ENCODE measurements at places on chromosomes 1 and 21. TPM values are rescaled to one million over a fixed set of nuclear protein-coding genes. Genes with fewer than 3 reads are reported as not detected.
A peak's percentile ranks its signal among the peaks of the same experiment; 100 is the strongest.

CAMK1G gene
- not detected for total RNA-seq

SYNC gene
- 0.75 TPM for total RNA-seq

SHISAL2A gene
- not detected for total RNA-seq

MASP2 gene
- not detected for total RNA-seq

LCE2B gene
- total RNA-seq, result not detected

DNA sequence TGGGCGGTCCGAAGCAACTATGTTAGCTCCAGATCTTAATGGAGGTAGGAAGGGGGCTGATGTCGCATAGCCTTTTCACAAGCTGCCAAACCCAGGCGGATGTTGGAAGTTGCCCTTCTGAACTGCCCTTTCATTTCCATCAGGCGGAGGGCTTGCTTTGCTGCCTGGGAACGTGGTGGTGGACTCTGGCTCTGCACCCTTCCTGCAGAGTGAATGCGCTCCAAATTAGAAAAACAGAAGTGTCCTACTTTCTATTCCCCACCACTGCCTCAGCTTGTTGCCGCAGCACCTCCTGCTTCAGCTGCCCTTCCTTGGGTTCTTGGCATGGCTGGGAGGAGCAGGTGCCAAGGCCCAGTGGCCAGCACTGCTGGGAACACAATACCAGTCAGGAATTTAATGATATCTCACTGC lies 60.6 kb downstream of the AK4 start:
- DNase-seq, result no peak

DNA sequence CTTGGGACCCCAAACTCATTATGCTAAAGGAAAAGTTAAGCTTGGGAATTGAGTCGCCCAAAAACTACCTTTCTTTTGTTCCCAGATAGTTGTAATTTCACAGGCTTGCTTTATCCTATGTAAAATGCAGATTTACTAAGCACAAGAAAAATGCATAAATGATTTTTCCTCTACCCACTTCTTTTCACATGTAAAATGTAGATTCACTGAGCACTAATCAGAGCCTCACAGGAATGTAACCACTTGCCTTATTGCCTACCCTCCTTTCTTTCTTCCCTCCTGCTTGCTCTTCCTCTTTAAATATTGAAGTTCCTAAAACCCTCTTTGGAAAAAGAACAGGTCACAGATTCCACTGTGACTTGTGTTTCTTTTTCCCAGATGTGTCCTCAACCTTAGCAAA lies 18.3 kb downstream of the CAPN8 start:
- DNase-seq, result no peak

DNA sequence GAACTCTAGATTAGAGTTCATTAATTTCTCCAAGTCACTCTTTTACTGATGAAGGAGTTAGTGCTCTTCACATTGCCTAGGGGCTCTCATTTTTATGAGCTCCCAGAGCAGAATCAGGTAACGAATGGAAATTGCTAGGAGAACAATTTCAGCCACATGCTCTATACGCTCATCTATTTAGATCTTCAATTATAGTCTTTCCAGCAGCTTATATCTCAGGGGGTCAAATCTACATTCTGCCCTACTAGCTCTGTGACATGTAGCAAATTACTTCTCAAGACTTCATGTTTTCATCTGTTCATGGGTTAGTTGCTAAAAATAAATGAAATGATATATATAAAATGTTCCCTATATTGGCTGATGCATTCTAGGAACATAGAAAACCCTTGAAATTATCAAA lies 183.6 kb downstream of the PLPP3 start:
- DNase-seq, result no peak

GRCh38 chr1:14438127-14438769 lies 160.2 kb upstream of the KAZN start:
- no peak for DNase-seq

DNA sequence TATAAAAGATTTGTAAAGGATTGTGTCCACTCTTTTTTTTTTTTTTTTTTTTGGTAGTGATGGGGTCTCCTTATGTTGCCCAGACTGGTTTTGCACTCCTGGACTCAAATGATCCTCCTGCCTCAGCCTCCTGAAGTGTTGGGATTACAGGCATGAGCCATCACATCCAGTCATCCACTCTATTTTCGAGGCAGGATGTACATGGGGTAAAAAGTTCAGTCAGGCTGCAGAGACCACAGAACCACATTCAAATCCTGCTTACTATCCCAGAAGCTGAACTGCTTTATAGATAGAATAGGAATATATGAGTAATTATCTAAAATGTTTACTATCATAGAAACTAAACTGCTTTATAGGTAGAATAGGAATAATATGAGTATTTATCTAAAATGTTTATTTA lies 26.0 kb upstream of the KCNK2 start:
- no peak for DNase-seq

- DNase-seq, result no peak
Measured at GRCh38 chr1:201345081-201345355, 32.5 kb downstream of the TNNT2 start.

DNA sequence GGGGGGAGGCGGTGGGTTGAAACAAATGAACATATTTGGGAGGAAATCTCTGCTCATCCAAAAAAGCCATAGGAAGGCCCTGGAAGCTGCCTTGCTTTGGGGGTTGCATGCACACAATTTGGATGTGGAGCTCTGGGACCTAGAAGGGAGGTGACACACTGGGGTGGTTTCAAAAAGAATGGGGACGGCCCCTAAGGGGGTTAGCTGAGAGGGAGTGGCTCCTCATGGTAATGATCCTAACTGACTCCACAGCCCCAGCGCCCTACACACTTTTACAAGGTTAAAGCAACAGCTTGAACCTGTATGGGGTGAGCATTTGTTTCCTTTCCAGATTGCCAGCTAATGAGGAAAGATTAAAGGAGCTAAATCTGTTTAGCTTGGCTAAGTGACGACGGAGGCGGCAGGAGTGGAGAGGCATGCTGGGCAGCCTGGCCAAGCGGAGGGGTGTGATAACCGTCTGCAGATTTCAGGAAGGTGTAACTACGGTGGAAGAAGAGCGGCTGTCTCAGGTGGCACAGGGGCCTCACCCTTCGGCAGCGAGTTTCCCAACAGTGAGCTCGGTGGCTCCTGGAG lies 107.3 kb downstream of the RNF220 start:
- no peak for DNase-seq

DNA sequence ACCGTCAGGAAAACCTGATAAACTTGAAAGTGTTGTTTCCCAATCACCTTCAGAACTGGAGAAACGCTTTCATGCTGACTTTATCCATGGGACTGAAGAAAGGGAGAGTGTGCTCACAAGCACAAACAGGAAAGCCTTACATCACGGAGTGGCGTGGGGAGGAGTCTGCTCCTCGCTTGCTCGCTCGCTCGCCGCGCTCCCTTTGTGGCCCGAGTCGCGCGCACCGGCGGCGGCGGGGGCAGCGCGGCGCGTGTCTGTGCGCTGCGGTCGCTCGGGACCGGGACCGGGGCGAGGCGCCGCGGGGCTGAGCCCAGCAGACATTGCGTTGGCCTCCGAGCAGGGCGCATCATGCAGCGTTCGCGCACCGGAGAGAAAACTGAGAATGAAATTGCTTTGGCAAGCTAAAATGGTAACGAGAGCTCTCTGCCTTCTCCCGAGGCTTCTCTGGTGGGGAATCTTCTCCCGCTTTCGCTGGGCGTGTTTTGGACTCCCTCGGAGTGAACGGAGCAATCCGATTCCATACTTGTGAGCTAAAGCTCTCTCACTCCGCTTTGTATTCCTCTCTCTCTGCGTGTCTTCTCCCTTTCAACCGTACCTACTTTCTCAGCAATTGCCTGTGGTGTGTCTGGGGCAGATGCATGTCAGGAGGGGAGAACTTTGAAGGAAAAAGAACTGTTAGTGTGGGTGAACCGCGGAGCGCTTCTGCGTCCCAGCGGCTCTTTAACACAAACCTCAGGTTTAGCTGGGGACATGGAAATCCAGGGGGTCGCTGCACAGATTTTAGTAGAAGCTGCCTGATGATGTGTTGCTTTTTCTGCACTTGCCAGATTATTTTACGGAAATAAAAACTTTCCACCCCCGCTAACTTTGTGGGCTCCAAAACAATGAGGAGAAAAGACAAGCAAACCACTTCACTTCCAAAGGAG lies at the start of gene RGL1:
Gene RGL1 (plus strand): TSS at position 205 of the 926 bp plus-strand sequence. CDS start 178 bp downstream, at position 383.
- peak; percentile 18 for DNase-seq

- DNase-seq, result no peak
Measured at GRCh38 chr1:35577071-35577998, 4.2 kb downstream of the TFAP2E start.

- DNase-seq, result no peak
Measured at GRCh38 chr1:242827538-242827937, 303.0 kb upstream of the PLD5 start.

DNA sequence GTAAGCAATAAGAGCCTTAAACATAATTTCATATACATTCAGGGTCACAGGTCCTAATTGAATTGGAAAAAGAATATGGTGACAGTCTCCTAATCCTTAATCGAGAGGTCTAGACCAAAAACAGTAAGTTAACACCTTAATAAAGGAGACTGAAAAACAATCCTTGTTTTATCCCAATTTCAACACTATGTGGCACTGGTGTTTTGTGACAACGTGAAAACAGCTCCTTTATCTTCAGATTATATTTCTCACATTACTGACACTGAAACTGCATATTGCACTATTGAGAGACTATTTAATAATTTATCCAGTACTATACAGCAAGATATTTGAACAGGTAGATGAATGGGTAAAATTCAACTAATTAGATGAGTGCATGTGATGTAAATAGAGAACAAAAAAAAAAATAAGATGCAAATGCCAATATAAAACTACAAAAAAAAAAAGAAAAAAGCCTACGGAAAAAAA lies 34.1 kb downstream of the TP53BP2 start:
- DNase-seq, result peak; percentile 60

GRCh38 chr1:204695692-204696091 lies 10.2 kb upstream of the LRRN2 start:
- DNase-seq, result no peak

Data from Caki2 (cell line).